ENCODE measurements at places on chromosomes 5 and 9.
A peak's percentile ranks its signal among the peaks of the same experiment; 100 is the strongest.

GRCh38 chr9:123131258-123131657 is 97.8 kb downstream of the GPR21 start:
- no peak for DNase-seq

- DNase-seq = no peak
Observed at GRCh38 chr9:91825422-91825821, 124.6 kb downstream of the ROR2 start.

DNA sequence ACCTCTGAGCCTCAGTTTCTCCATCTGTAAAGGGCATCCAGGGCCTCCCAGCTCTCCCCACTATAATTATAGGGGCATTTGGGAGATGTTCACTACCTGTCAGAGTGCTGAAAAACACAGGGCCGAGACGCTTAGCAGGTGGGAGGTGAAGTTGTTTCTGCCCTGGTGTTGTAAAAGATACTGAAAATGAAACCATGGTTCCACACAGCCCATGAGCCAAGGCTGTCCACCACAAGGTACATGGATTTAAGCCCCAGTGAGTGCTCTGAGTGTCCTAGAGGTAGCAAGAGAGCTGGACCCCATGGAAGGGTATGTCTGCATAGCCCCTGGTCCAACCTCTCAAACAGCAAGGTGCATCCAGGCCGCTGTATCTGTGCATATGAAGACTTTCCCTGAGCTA is 137.5 kb downstream of the C5orf15 start:
- no peak for DNase-seq

DNA sequence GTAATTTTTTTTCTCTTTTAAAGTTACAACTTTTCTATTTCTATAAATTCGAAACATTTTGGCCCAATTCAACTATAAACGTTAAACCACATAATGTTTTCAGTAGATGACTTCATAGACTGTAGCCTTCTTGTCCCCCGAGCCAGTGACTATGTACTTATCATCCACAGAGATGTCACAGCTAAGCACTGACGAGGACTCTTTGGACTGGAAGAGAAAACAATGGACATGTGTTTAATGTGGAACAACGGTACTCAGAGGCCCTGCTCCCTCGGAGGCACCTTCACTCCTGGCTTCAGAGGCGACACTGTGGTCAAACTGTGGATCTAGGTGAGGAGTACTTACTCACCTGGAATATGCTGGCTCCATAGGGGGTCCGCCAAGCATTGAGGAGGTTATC is 105.2 kb downstream of the TLE1 start:
- DNase-seq = no peak

DNA sequence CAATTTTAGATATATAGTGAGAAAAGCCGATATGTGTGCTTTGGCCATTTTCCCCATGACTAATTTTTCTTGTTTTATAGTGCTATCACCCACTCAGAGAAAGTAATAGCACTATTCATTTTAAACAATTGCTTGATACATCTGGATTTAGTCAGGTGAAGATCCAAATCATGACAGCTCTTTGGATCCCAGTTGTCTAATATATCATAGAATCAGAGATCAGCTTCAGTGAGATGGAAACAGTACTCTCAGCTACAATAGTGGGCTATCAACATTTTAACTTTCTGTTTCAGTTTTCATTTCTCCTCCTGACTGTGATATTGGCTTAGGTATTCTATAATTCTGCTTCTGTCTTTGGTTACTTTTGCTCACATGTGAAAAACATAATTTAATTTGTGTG is 38.7 kb downstream of the VCAN start:
- DNase-seq = no peak

DNA sequence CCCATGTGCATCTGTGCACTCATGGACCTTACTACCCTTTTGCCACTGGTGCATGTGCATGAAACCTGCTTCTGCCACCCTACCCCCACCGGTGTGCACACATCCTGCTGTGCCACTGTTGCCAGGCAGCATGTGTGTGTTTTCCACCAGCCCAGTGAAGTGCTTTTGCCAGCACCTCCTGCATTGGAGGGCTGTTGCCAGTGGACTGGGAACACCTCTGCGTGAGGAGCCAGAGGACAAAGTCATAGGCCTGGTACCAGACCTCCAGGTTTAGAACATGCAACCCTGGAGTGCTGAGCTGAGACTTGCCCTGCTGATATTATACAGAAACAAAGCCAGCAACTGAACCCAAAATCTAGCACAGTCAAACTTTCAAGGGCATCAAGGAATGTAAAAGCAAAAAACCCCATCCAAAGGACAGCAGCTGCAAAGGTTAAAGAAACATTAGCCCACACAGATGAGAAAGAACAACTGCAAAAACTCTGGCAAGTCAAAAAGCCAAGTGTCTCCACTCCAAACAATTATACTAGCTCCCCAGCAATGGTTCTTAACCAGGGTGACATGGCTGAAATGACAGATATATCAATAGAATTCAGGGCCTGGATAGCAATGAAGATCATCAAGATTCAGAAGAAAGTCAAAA is 70.6 kb upstream of the PTPN3 start:
- DNase-seq = no peak

DNA sequence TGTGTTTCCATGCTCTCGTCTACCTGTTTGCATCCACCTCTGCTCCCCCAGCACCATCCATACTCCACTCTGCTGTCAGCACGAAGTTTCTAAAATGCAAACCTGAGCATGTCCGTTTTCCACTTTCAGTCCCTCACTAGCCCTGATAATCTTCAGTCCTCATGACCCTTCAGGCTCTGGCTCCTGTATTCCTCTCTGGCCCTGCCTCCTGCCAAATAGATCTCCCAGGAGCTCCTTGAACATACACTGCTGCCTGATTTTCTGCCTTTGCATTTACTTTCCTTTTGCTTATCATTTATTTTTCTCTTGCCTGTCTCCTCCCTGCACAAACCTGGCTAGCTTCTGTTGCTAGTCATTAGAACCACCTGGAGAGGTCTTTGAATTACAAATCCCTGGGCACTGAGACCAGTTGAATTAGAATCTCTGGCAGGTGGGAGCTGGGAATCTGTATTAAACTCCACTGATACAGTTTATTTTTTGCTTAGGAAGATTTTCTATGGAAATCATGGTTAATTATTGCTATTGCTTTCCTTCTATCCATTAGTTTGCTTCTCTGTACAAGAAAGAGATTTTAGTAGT is 18.5 kb downstream of the ARHGEF28 start:
- no peak for DNase-seq

DNA sequence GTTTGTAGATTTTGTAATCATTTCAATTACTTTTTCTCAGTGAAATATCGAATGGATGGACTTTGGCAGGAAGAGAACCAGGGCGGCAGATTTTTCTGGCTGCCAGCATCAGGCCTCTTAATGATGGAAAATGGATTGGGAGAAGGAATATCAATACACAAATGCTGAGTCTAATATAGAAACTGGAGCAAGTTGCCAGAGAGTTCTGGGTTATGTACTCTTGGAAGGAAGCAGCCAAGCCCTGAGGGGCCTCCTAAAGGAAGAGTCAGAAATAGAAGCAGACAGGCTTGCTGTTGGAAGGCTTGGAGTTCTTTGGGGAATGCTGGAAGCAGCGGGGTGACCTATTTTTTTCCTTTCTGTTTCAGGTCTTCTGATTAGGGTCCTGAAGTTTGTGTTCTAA is 428.6 kb downstream of the DMAC1 start:
- no peak for DNase-seq

DNA sequence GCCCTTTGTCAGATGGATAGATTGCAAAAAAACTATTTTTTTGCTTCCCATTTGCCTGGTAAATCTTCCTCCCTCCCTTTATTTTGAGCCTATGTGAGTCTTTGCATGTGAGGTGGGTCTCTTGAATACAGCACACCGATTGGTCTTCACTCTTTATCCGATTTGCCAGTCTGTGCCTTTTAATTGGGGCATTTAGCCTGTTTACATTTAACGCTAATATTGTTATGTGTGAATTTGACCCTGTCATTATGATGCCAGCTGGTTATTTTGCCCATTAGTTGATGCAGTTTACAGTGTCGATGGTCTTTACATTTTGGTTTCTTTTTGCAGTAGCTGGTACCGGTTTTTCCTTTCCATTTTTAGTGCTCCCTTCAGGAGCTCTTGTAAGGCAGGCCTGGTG is 13.0 kb upstream of the DEPDC1B start:
- DNase-seq = no peak

DNA sequence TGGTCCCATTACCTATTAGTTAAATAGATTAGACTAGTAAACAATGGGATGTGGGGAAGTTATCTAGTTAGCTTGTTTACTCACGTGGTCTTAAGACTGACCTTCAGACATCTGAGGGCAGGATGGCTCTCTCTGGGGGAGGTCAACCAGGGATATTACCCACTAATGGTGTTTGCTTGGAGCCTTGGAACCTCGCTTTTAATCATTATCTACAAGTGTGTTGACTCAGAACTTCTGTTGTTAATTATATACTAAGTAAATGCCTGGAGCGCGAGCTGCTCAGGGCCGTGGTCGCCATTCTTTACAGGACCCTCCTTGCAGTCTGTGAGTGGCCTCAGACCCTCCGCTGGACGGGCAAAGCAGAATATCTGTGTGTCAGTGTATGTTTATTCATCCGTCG is 48.5 kb upstream of the ZNF354A start:
- DNase-seq = no peak

GRCh38 chr5:53110156-53110555 is 599 bp upstream of the MOCS2 start:
- no peak for DNase-seq

GRCh38 chr5:148801682-148802276 is 24.6 kb upstream of the ADRB2 start:
- peak; percentile 8 for DNase-seq

GRCh38 chr9:14097666-14098415 is 216.1 kb downstream of the NFIB start:
- no peak for DNase-seq

GRCh38 chr9:74025402-74025925 is 471.7 kb upstream of the RORB start:
- no peak for DNase-seq

DNA sequence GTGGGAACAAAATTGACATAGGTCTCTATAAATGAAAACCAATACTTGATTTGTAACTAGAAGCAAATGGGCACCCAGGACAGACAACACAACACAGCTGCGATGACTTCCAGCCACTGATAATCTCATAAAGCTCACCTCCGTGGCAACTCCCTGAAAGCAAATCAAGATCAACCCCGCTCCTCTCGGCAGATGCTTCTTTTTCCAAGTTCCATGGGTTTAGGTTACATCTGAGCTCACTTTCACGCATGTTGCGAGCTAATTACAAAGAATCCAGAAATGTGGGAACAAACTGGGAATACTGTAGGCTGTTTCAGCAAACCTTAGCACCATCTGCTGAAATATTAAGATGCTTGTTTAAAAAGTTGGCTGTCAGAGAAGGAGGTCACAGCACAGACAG is 153.9 kb downstream of the ELAVL2 start:
- no peak for DNase-seq

DNA sequence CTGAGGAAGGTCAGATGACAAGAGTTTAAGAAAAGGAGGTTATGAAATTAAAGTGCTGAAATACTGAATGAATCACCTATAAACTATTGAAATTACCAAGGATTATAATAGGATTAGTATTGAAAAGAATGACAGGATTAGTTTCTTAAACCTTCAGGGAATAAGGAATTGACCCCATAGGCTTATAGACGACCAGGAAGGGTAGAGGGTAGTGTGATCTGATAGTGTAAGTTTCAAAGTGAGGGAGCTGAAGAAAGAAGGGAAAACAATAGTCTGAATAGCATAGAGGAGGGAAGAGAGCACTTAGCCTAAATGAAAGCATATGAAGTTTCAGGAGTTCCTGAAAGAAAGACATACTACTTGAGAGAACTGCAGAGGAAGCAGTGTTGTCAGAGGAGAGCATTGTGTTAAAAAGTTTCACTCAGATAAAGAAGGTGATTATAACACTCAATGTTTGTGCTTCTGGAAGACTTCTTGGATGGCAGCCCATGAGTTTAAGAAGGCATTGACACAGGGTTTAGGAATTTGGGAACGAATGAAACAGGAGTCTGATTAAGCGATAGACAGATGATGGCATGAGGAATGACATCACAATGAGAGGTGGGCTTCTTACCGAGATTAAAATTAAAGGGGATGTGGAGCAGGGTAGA is 557.9 kb upstream of the GRAMD2B start:
- DNase-seq = no peak

DNA sequence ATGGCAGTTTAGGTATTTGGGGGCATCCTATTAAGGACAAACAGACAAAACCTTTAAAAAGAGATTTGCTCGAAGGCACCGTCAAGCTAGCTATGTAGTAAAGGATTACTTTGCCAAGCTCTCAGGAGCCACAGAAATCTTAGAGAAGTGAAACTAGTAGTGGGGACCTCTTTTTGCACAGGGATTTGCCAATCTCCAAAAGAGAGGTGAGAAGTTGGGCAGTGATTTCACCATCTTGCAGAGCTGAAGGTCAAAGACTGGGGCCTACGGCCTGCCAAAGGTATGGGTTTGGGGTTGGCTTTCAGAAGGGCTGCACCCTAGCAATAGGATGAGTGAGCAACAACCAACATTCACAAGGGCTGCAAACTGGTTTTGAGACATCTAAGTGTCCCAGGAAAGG is 1.6 kb upstream of the FCN1 start:
- no peak for DNase-seq

GRCh38 chr5:147390654-147391225 is 119.1 kb downstream of the DPYSL3 start:
- no peak for DNase-seq

DNA sequence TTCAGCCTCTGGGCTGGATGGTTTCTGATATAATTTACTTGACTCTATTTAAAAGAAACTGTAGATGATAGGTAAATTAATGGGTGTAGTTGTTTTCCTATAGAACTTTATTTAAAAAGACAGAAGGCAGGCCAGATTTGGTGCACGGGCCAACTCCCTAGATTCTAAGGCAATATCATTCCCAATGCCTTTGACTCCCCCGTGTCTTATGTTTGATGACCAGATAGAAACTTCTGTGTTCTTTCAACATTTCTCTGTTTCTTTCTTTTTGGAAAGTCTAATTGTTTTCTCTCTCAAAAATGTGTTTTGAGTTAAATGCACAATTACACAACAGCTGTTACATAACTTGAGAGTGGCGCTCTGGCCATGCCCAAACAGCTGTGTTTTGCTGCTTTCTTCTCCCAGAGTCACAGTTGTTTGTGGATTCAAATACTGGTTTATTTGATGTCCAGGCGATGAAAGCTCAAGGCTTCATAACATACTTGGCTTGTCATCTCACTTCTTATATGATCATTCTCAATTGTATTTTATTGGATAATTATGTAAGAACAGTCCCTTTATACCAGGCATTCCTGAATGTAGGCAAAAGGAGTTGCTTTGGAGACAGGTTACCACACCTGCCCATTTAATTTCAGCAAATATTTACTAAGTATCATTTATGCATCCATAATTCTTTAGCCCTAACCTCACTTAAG is 1.7 kb upstream of the ALDH1A1 start:
- no peak for DNase-seq

DNA sequence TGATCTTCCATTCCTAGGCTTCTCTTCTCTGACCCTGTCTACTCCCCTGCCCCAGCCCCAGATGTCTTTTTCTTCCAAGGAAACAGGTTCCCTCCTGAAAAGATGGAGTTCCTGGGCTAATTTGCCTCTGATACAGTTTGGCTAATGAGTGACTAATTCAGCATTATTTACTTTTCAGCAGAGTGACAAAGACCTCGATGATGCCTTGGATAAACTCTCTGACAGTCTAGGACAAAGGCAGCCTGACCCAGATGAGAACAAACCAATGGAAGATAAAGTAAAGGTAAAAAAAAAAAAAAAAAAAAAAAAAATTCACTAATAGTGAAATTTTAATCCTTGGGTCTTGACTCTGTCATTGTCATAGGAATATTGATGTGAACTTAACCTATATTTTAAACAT is 42.7 kb downstream of the ERAP1 start:
- DNase-seq = no peak

All from erythroblast (primary cell).